Caco-2 (cell line): ENCODE measurements at places on chromosomes 3 and 15.
A peak's percentile ranks its signal among the peaks of the same experiment; 100 is the strongest.

DNA sequence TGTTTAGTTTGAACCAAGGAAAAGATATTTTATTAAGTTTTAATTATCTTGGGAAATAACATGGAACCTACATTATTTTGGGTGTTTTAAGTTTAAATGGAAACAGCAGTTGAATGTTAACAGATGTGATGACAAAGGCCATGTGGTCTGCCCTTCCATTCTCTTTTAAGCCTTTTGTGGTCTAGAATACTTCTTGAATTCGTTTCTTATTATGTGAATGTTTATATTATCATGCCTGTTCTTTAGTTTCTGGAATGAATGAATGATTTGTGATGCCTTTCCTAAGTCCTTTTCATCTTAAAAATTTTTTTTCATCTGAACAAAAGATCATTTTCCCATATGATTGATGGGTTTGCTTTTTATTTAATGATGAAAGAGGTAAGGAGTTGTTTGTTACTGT lies 44.6 kb downstream of the SNRK start:
- DNase-seq, result no peak

DNA sequence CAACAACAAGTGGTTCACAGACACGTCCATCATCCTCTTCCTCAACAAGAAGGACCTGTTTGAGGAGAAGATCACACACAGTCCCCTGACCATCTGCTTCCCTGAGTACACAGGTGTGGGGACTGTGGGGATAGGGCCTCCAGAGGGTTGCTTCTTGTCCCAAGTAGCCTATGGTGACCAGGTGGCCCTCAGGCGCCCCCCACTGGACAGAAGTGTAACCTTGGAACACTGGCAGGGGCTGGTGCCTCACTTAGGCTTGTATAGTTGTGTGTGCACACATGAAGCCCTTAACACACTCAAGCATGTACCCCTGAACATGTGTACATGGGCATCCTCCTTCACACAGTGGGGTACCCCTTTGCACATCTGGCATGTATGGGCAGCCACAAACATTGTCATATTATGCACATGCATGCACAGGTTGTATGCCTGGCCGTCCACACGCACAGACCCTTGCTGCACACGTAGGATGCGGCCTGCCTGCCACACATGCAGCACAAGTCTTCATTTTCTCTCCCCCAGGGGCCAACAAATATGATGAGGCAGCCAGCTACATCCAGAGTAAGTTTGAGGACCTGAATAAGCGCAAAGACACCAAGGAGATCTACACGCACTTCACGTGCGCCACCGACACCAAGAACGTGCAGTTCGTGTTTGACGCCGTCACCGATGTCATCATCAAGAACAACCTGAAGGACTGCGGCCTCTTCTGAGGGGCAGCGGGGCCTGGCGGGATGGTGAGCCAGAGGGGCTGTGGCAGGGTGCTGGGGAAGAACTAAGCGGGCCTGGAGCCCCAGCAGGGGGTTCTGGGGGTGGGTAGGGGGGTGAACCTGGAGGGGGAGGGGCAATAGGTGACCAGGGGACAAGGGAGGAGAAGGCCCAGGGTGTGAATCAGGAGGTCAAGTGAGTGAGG lies 11.7 kb upstream of the SEMA3B start:
- peak; percentile 65 for DNase-seq

- no peak for DNase-seq
These were observed 640 bp downstream of the POPDC2 start for GRCh38 chr3:119659606-119660291.

DNA sequence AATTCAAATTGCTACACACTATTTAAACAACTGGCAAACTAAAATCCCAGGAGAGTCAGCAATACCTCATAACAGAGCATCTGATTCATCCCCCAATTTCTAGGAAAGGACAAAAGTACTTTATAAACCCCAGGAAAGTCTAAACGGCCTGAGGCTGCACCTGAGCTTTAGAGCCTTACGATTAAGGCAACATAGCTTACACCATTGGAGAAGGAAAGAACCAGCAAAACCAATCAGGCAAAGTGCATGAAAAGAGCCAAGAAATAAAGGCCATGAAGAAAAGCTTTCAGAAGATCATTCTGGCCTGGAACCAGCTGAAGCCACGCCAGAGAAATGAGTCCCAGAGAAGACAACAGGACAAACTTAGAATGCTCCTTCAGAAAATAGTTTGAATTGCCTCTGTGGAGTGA lies 48.1 kb downstream of the PTPN9 start:
- no peak for DNase-seq

DNA sequence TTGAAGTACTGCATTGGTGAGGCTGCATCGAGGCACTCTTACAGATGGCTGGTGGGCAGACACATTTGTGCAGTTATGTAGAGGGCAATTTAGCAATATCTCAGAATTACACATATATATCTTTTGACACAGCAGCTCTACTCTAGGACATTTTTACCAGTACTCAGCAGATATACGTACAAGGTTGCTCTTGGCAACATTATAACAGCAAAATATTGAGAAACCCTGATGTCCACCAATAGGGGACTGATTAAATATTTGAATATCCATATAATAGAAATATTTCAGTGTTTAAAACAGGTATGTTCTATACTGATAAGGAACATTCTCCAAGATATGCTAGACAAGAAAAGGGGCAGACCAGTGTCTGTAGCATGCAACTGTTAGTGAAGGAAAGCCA lies 7.9 kb upstream of the FBXO22 start:
- no peak for DNase-seq

GRCh38 chr3:47847801-47848518 lies 45.0 kb downstream of the DHX30 start:
- no peak for DNase-seq

DNA sequence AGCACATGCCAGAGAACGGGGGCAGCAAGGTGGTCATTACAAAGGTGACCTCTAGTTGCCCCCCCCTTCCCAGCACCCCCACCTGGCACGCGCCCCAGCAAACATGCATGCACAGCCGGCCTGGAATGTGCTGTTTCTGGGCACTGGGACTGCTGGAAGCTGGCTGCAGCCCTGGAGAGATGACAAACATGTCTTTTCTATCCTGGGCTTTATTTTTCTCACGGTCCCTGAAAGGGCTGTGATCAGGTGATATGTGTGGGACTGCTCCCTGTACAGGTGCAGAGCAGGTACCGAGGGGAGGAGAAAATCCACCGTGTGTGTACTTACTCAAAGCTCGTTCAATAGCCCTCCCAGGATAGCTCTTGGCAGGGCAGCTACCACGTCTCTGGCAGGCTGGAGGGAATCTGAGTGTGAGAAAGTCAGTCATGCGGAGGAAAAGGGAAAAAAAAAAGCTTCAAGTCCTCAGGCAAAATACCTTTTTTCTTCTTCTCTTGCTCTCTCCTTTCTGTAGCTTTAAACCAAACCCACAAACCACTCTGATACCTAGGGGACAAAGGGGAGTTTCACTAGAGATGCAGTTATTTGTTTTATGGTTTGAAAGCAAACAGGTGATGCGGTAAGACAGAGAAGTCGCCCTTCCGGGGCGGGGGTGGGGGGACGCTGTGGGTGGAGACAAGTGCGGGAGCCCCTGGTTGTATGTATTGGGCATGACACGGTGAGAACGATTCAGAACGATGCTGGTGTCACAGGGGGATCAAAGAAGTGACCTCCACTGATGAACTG lies 5.0 kb upstream of the HES1 start:
- DNase-seq, result peak; percentile 82

DNA sequence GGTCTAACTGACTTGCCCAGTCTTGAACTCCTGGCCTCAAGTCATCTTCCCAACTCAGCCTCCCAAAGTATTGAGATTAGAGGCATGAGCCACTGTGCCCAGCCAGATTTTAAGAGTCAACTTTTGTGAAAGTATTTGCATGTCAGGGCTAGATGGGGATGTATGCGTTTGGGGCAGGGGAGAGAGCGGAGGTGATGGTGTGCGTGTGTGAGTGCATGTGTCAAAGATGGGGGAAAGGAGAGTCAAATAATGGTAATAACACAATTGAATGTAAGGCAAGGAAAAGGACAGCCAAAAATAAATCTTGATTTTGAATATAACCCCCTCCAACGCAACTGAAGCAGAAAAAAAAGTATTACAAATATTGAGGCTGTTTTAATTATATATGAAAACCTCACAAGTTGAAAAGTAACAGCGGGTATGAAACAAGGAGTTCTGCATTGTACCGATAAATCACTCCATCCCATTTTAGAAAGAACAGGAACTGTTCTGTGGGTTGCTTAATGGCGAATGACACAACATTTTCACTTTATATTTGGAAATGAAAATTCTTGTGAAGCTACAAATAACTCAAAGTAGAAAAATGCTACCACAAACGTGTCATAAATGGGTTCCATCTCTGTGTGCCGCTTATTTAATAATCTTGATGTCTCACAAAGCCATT lies 29.9 kb upstream of the LDHAL6B start:
- DNase-seq, result no peak

GRCh38 chr3:65783117-65783516 lies 255.6 kb downstream of the MAGI1 start:
- no peak for DNase-seq

- DNase-seq, result peak; percentile 85
These were observed 31.0 kb downstream of the GRIP2 start for GRCh38 chr3:14508966-14509795.

GRCh38 chr3:127164615-127165014 lies 28.3 kb upstream of the PRR23E start:
- DNase-seq, result no peak

DNA sequence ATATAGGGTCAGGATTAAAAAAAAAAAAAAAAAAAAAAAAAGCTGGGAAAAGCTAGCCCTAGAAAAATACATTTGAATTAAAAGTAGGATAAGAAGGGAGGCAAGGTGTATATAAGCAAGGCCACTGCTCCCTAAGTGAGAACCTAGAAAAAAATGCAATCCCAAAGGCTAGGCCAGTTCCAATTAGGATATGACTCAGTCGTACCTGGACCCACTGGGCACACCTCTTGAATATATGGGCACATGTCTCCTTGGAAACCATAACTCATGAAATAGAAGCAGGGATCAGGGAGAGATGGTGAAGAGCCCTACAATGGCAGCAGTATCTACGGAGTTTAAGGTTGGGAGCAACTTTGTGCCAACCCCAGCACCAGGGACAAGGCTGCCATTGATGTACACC lies 314.1 kb upstream of the IL12A start:
- DNase-seq, result no peak

DNA sequence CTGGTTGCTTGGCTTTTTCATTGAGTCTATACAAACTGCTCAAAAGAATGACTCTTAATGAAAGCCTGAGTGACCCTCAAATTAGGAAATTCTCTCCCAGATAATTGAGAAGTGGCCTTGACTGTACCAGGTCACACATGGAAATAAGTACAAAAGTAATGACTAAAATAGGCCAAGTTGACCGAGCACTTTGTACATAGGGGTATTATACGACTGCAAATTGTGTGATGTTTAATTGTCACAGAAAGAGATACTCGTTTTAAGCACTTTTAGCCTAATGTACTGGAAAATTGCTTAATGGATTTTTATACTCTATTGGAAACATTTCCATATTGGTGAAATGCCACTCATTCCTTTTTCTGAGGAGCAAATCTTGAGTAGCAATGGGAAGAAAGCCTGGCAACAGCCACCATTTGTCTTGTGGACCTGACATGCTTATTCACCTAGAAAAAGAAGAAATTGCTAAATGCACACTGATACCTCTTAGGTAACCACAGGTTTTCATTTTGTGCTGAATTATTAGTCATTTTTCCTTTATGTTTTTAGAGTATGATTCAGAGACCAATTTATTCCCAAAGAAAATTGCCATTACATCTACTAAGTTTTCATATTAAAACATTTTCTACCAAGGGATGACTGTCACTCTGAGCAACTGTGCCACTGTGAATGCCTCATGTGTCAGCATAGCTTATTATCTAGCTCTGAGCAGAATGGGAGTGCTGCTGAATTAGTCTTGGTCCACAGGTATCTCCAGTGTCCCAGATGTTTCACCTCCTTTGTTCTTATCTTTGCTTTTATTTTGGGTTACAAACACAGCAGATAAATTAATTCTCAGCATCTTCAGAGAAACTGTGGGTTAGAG lies 8.9 kb upstream of the PXK start:
- DNase-seq, result no peak

DNA sequence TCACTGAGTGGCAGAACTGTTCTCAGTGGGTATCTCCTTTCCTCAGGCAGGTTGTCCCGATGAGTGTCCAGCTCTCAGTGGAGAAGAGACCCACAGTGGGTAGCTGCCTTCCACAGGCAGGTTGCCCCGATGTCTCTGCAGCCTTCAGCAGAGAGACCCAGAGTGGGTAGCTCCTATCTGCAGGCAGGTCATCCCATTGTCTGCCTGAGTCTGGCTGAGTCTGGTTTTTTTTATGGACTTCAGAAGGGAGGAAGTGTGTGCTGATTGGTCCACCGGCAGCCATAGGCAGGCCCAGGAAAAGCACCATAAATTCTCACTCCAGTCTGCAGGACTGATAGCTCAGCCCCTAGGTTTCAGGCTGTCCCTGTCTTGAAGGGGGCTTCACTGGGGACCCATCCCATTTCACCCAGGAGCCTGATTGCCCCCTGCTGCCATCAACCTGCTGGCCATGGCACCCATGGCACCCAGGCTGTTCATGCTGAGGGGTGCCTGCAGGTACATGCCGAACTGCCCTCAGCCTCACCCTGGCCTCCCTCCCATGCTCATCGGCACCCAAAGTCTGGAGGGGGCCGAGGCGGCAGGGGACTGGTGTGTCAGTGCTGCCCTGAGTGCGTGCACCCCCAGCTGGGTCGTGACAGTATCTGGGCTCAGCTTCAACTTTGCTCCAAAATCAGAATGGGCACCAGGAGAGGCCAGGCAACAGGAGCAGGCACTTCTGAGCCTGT lies 3.6 kb upstream of the LIMD1 start:
- no peak for DNase-seq

DNA sequence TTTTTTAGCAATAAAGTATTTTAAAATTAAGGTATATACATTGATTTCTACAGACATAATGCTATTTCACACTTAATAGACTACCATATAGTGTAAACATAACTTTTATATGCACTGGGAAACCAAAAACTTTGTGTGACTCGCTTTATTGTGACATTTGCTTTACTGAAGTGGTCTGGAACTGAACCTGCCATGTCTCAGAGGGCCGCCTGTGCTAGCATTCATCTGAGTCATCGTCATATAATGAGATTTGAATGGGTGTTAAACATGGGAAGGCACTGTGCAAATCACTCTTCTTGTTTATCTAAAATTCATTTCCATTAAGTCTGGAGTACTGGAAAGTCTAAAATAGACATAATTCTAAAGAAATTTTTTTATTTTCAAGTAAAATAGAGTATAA lies 12.9 kb downstream of the EIF2AK4 start:
- no peak for DNase-seq
